Motor neuron (in vitro differentiated cells): ENCODE measurements at places on chromosomes 1 and 21. TPM values are rescaled to one million over a fixed set of nuclear protein-coding genes. Genes with fewer than 3 reads are reported as not detected.

The NR1I3 gene
- total RNA-seq = 3.2 and 3.6 TPM in 2 replicates

The NGF gene
- 2.0 TPM in 1 of 2 replicates, not detected in the other for total RNA-seq

The TRIM62 gene
- total RNA-seq = 4.3 and 5.9 TPM in 2 replicates

The TNNI3K gene
- 1.3 and 2.0 TPM in 2 replicates for total RNA-seq

The TDRD10 gene
- not detected in 2 replicates for total RNA-seq

- no peak for ATAC-seq
Measured at GRCh38 chr21:17786071-17786850, 32.9 kb downstream of the C21orf91 start.

- no peak for ATAC-seq
Measured at GRCh38 chr21:43877936-43878575, 13.0 kb downstream of the AGPAT3 start.

GRCh38 chr21:41857771-41858300 lies 21.3 kb downstream of the PRDM15 start:
- no peak for ATAC-seq

DNA sequence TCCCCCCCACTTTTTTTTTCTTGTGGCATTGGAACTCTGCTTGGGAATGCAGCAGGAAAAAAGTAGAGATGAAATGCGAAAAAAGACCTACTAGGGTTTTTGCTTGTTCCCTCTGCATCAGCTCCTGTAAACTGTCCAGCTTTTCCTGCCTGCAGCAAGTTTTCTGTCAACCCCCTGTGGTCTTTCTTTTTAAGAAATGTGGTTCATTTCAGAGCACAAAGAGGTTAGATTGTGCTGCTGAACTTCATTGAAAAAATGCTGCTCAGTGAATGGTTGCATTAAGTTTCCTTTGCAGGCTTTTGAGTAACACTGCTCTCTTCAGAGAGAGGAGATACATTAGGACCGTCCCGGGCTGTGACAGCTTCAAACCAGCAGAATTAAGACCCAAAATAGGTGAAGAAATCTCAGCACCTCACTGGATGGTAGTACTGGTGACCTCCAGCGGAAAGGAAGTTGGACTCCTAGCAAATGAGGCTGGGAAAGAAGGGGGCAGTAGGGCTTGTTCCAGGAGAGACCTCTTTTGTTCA lies 80.7 kb downstream of the NDUFS5 start:
- no peak for ATAC-seq

GRCh38 chr1:154154534-154155191 lies at the start of gene NUP210L:
Gene NUP210L, minus strand, starts transcription at chr1:154155073.
- no peak for ATAC-seq

- ATAC-seq = no peak
Measured at GRCh38 chr1:226436855-226437491, 29.1 kb upstream of the PARP1 start.

DNA sequence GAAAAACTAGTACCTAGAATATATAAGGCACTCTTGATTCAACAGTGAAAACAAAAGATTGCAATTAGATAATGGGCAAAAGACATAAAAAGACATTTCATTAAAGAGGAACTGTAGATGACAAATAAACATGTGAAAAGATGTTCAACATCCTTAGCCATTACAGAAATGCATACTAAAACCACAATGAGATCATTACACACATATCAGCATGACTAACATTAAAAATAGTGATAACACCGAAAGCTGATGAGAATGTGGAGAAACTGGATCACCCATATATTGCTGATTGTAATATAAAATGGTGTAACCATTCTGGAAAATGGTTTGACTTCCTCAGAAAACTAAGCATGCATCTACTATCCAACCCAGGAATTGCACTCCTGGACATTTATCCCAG lies 340.3 kb downstream of the SEC16B start:
- no peak for ATAC-seq
